ENCODE measurements at places on chromosomes 2 and 18. TPM values are rescaled to one million over a fixed set of nuclear protein-coding genes. Genes with fewer than 3 reads are reported as not detected.
A peak's percentile ranks its signal among the peaks of the same experiment; 100 is the strongest.

Gene CCDC141
- 2.7 TPM for total RNA-seq

Gene NIFK
- total RNA-seq: 26.6 TPM

DNA sequence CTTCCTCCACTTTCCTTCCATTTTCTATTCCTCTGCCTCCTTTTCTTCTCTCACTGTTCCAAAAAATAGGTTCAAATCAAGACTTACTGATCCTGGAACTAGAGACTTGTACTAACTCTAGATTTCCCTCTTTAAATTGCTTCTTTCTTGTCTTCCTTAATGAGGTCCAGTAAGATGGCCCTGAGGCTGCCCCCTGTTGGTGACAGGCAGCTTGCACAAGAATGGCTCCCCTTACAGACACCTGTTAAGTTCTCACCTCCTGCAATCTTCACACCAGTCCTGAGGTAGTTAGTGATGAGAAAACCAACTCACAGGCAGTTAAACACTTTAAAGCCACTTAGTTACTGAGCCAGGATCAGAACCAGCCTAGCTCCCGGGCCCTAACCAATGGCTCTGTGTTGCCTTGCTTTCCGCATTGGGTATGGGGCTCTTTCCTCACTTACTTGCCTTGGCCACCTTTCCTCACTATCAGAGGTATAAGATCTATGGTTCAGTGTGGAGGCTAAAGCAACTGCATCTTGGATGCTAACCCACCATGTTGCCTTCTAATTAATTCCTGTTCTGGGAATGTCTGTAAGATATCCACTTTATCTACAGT, 130.6 kb downstream of the AKAIN1 start:
- no peaks in the 10 kb centered on the region for H3K36me3 ChIP-seq
- no peak overlapping the region for H3K4me3 ChIP-seq
- H3K4me1 ChIP-seq: no peaks in the 10 kb centered on the region
- no peak overlapping the region for H3K27ac ChIP-seq
- no peaks in the 10 kb centered on the region for H3K27me3 ChIP-seq
- DNase-seq: no peak

DNA sequence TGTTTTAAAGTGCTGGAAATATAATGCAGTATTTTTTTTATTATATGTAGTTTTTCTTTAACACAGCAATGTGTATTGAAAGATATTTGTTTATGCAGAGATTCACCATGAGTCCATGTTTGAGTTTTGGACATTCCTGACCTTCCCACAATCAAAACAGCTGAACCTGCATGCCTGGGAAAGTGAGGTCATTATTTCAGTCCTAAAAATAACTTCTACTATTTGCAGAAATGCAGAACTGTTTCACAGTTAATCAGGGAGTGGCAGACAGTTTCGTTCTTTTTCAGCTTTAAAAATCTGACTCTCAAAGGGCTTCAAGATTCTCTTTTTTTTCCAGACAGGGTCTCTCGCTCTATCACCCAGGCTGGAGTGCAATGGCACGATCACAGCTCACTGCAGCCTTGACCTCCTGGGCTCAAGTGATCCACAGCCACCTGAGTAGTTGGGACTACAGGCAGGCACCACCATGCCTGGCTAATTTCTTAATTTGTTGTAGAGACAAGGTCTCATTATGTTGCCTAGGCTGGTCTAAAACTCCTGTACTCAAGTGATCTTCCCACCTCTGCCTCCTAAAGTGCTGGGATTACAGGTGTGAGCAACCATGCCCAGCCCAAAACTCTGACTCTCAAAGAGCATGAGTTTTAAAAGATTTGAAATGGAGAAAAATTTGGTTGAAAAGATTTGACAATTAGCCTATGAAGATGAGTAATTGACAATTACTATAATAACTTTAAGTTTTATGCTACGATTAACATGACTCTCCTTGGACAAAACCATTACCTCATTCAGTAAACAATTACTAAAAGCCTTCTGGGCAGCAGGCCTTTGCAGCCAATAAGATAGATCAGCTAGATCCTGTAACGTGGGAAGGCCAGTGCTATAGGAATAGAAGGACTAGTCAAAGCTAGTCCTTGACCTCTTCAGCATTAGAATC, 5.0 kb upstream of the MYL12B start:
- H3K27me3 ChIP-seq: no peaks in the 10 kb centered on the region
- H3K36me3 ChIP-seq: peaks cover 60% of the 10 kb centered on the region
- peak overlapping the region; percentile 79 for H3K27ac ChIP-seq
- H3K4me1 ChIP-seq: peaks cover 72% of the 10 kb centered on the region
- no peak for DNase-seq

DNA sequence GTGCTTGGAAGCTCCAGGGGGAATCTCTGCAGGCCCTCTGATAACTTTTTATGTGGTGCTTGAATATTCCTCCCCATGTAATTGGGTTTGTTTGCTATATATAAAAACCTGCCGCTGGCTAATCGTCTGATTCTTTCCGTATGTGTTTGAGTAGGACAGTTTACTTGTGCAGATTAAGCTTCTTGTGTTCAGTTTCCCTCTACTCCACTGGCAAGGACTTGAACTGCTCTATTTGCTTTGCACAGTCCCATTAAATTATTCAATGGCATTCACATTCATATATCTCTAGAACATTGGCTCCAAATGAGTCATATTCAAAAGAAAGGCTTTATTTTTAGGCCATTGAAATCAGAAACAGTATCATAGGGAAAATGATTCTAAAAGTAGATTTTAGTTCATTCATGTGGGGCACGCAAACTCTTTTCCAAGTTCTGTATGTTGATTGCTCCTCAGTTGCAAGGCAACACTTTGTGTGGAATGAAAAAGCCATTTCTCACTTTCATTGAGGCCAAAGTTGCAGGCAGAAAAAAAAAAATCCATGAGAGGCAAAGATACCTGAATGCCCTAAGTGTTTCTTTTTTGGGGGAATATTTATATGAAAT, 1682.3 kb upstream of the PIK3C3 start:
- no peak for DNase-seq
- no peaks in the 10 kb centered on the region for H3K36me3 ChIP-seq
- peaks cover 17% of the 10 kb centered on the region for H3K4me1 ChIP-seq
- H3K27ac ChIP-seq: no peak overlapping the region

Gene NYAP2
- not detected for total RNA-seq

Gene LINC00305
- not detected for total RNA-seq

DNA sequence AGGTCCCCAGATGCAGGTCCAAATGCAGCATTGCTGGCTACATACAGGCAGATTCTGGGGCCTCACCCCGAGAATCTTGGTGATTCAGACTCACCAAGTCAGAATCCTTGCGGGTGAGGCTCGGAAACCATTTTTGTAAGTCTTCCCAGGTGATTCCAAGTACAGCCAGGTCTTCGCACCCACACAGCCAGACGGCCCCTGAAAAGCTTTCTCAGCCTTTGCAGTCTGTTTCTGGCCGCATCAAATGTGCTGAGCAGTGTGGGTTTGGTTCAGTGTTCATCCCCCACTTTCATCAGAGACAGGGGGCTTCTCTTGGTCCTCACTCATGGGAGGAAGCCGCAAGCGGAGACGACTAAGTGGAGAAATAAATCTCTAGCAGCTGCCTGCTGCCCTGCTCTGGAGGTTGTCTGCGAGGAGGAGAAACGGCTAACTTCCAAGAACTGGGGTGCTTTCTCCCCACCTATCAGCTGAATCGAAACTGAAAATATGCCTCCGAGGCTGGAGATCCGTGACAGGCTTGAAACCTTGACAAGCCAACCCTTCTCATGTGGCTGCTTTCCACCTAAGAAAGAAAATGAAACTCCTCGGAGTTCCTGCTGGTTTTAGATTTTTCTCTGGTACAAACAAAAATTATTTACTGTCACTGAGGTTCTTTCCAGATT, 8.9 kb upstream of the TMEM185B start:
- DNase-seq: no peak
- H3K4me1 ChIP-seq: no peaks in the 10 kb centered on the region
- no peaks in the 10 kb centered on the region for H3K27me3 ChIP-seq
- H3K4me3 ChIP-seq: peak overlapping the region; percentile 46

- peaks cover 43% of the 10 kb centered on the region for H3K4me1 ChIP-seq
- DNase-seq: no peak
These were observed 59.8 kb upstream of the PELI1 start for GRCh38 chr2:64203858-64204632.

GRCh38 chr2:195898505-195899191, 170.0 kb downstream of the DNAH7 start:
- no peak overlapping the region for H3K27ac ChIP-seq
- no peaks in the 10 kb centered on the region for H3K27me3 ChIP-seq
- no peak for DNase-seq
- no peak overlapping the region for H3K4me3 ChIP-seq
- no peaks in the 10 kb centered on the region for H3K36me3 ChIP-seq

DNA sequence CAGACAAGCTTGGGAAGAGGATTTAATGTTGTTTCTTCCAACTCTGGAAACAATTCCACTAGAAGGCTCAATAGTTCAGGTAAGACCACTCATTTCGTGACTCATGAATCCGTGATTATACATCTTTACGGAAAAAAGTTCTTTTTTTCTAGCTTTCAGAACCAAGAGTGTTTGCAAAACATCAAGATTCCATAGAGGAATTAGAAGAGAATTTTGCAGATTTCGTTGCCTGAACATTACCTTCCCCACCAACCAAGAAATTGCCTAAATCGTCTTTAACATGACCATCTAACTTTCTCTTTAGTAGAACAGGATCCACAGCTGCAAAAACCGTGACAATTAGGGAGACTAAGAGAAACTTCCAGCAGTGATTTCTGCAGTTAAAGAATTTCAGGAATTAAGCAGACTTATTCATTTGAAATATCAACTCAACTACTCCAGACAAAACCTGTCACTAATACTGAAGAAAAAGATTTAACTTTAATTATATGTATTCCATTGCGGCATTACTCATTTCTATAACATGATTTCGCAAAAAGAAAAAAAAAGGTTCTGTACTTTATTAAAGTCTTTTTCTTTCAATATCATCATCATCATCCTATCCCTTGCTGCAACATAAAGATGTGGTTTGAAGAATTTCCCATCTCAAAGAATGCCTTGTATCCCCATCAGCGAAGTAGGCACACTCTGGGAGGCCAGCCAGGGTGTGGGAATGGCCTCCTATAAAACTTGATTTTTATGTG, 1.9 kb upstream of the NAB1 start:
- no peaks in the 10 kb centered on the region for H3K36me3 ChIP-seq
- H3K4me1 ChIP-seq: no peaks in the 10 kb centered on the region
- H3K4me3 ChIP-seq: peak overlapping the region; percentile 95
- no peak for DNase-seq

- no peak overlapping the region for H3K27ac ChIP-seq
- DNase-seq: no peak
- H3K4me3 ChIP-seq: no peak overlapping the region
- peaks cover 3% of the 10 kb centered on the region for H3K4me1 ChIP-seq
- no peaks in the 10 kb centered on the region for H3K27me3 ChIP-seq
These were observed 206.4 kb upstream of the ID2 start for GRCh38 chr2:8475349-8476031.

- no peak overlapping the region for H3K27ac ChIP-seq
- H3K36me3 ChIP-seq: no peaks in the 10 kb centered on the region
- no peaks in the 10 kb centered on the region for H3K27me3 ChIP-seq
- no peak overlapping the region for H3K4me3 ChIP-seq
- no peaks in the 10 kb centered on the region for H3K4me1 ChIP-seq
These were observed 262.4 kb downstream of the ZNF804A start for GRCh38 chr2:184860744-184861143.

DNA sequence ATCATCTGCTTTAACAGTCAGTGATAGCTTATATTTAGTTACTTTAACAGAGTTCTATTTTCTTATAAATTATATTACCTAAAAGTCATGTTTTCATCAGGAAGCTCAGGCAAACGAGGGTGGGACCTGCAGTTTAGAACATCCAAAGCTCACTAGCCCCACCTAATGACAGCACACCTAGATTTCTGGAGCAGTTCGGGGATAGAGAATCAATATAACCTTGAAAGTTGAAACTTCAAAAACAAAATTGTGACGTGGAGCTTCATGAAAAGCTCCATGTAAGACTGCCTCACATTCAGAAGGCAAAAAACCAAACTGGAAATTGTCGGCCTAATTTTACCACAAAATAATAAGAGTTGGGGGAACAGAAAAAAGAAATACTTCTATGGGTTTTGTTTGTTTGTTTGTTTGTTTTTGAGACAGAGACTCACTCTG, 185.9 kb upstream of the CCDC150 start:
- H3K27ac ChIP-seq: no peak overlapping the region
- no peaks in the 10 kb centered on the region for H3K36me3 ChIP-seq
- H3K4me1 ChIP-seq: no peaks in the 10 kb centered on the region
- H3K4me3 ChIP-seq: no peak overlapping the region

- no peak for DNase-seq
- H3K27me3 ChIP-seq: no peaks in the 10 kb centered on the region
- no peak overlapping the region for H3K27ac ChIP-seq
These were observed 225.0 kb upstream of the NT5C1B start for GRCh38 chr2:18814387-18814786.

Gene KATNAL2
- total RNA-seq: 0.50 TPM

Gene C18orf54
- 0.84 TPM for total RNA-seq

GRCh38 chr2:15471606-15472005, 89.5 kb downstream of the NBAS start:
- H3K4me1 ChIP-seq: no peaks in the 10 kb centered on the region
- peaks cover 52% of the 10 kb centered on the region for H3K36me3 ChIP-seq
- no peak overlapping the region for H3K27ac ChIP-seq
- H3K4me3 ChIP-seq: no peak overlapping the region
- no peaks in the 10 kb centered on the region for H3K27me3 ChIP-seq

DNA sequence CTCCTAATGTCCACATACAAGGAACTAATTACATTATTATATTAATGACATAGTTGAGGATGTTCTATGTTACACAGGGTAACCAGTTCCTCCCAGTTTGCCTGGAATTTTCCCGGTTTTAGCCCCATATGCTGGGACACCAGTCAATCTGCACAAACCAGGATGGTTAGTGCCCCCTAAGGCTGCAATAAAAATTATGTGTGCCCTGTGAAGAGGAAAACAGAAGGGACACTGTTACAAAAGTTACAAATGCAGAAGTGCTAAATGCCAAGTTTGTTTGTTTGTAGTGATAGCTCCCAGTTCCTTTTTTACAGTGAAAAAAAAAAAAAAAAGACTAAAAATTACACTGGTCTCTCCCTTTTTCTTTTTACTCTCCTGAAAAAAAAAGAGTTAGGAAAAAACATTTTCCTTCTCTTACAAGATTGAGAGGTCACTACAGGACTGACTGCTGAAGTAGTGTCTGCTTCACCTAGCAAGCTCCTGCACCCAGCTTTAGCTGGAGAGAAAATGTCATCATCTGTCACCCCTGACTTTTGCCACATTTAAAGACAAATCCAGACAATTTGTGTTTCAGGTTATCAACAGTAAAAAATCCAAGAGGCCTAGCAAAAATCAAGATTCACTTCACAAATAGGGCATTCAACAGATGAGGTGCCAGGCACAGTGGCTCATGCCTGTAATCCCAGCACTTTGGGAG, 3.2 kb downstream of the ANKRD44 start:
- no peak overlapping the region for H3K4me3 ChIP-seq
- no peaks in the 10 kb centered on the region for H3K27me3 ChIP-seq
- no peaks in the 10 kb centered on the region for H3K36me3 ChIP-seq
- DNase-seq: no peak

GRCh38 chr2:176317623-176318065, 48.4 kb downstream of the MTX2 start:
- H3K4me1 ChIP-seq: no peaks in the 10 kb centered on the region
- H3K27me3 ChIP-seq: no peaks in the 10 kb centered on the region
- no peak overlapping the region for H3K27ac ChIP-seq

GRCh38 chr2:202566286-202566685, 68.5 kb upstream of the FAM117B start:
- H3K27me3 ChIP-seq: no peaks in the 10 kb centered on the region
- no peak overlapping the region for H3K27ac ChIP-seq
- no peaks in the 10 kb centered on the region for H3K36me3 ChIP-seq
- DNase-seq: no peak
- H3K4me1 ChIP-seq: no peaks in the 10 kb centered on the region

GRCh38 chr2:101354420-101355311, 32.6 kb downstream of the CREG2 start:
- H3K27ac ChIP-seq: no peak overlapping the region
- DNase-seq: no peak
- no peaks in the 10 kb centered on the region for H3K4me1 ChIP-seq
- no peak overlapping the region for H3K4me3 ChIP-seq
